Spleen (tissue), 13 donors: ENCODE measurements at places on chromosomes 2 and 18.
A peak's percentile ranks its signal among the peaks of the same experiment; 100 is the strongest.

- DNase-seq = no peak
Measured at GRCh38 chr2:165239230-165239629, at the start of gene SCN2A. SCN2A (plus strand) TSS chr2:165239414; CDS start chr2:165295824, 56,410 bp downstream.

DNA sequence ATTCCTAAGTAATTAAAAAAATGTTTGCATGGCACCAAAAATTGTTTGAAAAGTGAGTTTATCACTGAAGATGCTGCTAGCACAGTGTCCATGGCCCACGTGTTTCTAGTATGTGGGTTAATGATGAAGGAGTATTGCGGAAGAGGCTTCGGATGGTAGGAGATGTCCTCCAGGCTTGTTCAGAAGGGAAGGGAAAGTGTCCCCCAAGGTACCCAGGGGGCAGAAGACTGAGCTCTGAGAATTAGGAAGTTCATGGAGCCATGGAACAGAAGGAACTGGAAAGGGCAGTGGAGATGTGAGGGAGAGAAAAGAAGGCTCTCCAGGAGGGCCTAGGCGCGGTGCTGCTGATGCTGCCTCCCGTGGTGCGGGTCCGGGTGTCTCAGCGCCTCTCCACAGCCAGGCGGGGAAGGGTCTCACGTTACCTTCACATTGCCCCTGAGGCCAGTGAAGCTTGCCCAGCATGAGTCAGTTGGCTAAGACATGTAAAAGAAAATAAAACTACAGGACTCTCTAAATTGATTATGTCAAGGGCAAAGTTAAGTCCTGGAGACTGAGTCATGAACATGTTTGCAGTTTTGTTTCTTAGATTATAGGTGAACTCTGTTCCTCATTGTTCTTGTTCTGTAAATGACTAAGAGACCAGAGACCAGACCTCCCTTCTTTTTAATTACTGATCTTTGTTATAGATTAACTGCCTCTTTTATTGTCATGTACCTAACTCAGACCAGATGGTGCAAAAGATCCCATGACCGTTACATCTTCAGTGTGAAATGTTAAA lies 89.0 kb downstream of the MTCL1 start:
- no peak for DNase-seq

- DNase-seq = peak; percentile 73
Measured at GRCh38 chr2:89767572-89768435, 1076.3 kb downstream of the RPIA start.

DNA sequence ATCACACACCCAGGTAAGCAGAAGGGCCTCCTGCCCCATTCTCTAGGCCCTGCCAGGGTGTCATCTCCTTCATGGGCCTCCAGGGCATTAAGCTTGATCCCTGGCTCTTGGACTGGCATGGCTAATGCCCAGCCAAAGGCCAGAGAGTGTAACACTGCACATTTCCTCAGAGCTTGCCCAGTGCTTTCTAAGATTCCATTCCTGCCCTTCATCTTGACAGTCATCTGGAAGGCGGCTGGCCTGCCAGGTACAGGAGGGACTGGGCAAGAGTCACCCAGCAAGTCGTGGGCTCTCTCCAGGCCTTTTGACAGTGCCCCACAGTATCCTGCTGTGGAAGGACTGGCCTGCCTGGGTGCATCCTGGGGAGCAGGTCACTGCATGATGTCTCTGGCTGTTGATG lies 268.9 kb downstream of the HAUS1 start:
- no peak for DNase-seq
